ENCODE measurements at places on chromosomes 4 and X. TPM values are rescaled to one million over a fixed set of nuclear protein-coding genes. Genes with fewer than 3 reads are reported as not detected.
A peak's percentile ranks its signal among the peaks of the same experiment; 100 is the strongest.

GRCh38 chrX:129823115-129823514 lies 20.6 kb downstream of the ZDHHC9 start:
- H3K4me3 ChIP-seq: no peak overlapping the region
- peak; percentile 27 for DNase-seq
- no peak overlapping the region for H3K27ac ChIP-seq
- H3K4me1 ChIP-seq: no peaks in the 10 kb centered on the region

GRCh38 chr4:1207603-1208265 lies 35.4 kb upstream of the SPON2 start:
- no peak overlapping the region for H3K4me3 ChIP-seq
- no peak for DNase-seq
- no peak overlapping the region for H3K27ac ChIP-seq

DNA sequence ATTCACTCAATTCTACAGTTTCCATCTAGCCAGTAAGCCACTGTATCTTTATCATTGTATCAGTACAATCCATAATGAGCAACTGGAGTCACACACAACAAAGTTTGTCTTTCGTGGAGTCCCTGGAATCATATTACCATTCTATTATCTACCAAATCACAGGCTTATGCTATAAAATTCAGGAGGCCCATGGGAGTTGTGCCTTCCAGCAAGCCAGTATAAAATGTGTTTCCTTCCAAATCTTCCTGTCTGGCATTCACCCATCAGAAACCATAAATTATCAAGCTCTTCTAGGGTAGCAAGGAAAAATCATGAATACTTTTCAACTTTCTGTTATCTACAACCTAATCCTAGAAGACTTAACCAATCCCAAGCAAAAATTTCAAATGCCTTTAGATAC lies 1383.3 kb upstream of the PCDH7 start:
- no peak overlapping the region for H3K4me3 ChIP-seq
- no peak for DNase-seq
- no peaks in the 10 kb centered on the region for H3K36me3 ChIP-seq
- no peak overlapping the region for H3K27ac ChIP-seq

GRCh38 chr4:108893468-108893867 lies 130.6 kb upstream of the ETNPPL start:
- H3K36me3 ChIP-seq: no peaks in the 10 kb centered on the region
- no peak overlapping the region for H3K27ac ChIP-seq
- no peak for DNase-seq
- H3K4me3 ChIP-seq: no peak overlapping the region

- H3K27me3 ChIP-seq: no peaks in the 10 kb centered on the region
- H3K4me1 ChIP-seq: peaks cover 4% of the 10 kb centered on the region
- no peak overlapping the region for H3K27ac ChIP-seq
- DNase-seq: no peak
These were observed 111.6 kb upstream of the NUDT6 start for GRCh38 chr4:123034023-123034422.

DNA sequence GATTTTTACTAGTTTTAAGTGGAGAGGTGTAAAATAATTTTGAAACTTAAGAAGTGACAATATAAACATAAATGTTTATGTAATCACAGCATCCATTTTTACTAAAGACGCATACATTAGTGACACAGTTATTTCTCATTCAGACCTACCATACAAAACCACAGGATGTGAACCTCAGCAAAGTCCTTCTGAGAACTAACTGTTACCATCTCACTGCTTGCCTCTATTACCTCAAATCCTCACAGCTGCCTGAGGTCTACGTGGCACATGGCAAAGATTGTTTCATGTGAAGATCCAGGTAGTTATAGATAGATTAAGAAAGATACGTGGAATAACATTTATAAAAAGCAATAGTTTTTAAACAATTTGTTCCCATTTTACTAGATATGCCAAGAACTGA lies 189.0 kb downstream of the SLITRK2 start:
- H3K27ac ChIP-seq: no peak overlapping the region
- no peak overlapping the region for H3K4me3 ChIP-seq
- DNase-seq: no peak
- H3K4me1 ChIP-seq: no peaks in the 10 kb centered on the region

DNA sequence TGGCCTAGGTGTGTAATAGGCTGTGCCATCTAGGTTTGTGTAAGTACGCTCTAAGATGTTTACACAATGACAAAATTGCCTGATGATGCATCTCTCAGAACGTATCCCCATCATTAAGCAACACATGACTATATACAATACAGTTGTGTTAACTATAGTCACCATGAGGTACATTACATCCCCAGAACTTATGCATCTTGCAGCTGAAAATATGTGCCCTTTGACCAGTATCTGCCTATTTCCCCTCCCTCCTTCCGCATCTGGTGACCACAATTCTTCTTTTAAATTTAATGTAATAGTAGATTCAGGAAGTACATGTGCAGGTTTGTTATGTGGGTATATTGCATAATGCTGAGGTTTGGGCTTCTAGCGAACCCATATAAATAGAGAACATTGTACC lies 239.8 kb upstream of the IL1RAPL1 start:
- no peak overlapping the region for H3K27ac ChIP-seq
- H3K4me3 ChIP-seq: no peak overlapping the region
- DNase-seq: no peak
- H3K36me3 ChIP-seq: no peaks in the 10 kb centered on the region
- H3K27me3 ChIP-seq: no peaks in the 10 kb centered on the region

- no peak for DNase-seq
- H3K4me3 ChIP-seq: no peak overlapping the region
- H3K27me3 ChIP-seq: no peaks in the 10 kb centered on the region
- H3K27ac ChIP-seq: no peak overlapping the region
- peaks cover 5% of the 10 kb centered on the region for H3K36me3 ChIP-seq
These were observed 11.3 kb upstream of the SLC9A7 start for GRCh38 chrX:46770000-46770816.

- H3K27ac ChIP-seq: no peak overlapping the region
- DNase-seq: no peak
These were observed 808.3 kb downstream of the RPA4 start for GRCh38 chrX:97691901-97692455.

ENPEP gene
- total RNA-seq: 3.5 TPM

GCNA gene
- total RNA-seq: 3.0 TPM

SSX2 gene
- not detected for total RNA-seq

WDR1 gene
- 501 TPM for total RNA-seq

AWAT2 gene
- not detected for total RNA-seq

GAGE2A gene
- total RNA-seq: not detected

NOX1 gene
- total RNA-seq: not detected

Measured in endothelial cell (in vitro differentiated cells).